Activated gamma-delta T cell treated with anti-CD3 and anti-CD28 coated beads, Interleukin-2, amount 50 U/mL, for 16 hours (primary cell): ENCODE measurements at places on chromosomes 2 and 18.

GRCh38 chr2:162009543-162009942 lies 64.5 kb downstream of the DPP4 start:
- no peak for DNase-seq

DNA sequence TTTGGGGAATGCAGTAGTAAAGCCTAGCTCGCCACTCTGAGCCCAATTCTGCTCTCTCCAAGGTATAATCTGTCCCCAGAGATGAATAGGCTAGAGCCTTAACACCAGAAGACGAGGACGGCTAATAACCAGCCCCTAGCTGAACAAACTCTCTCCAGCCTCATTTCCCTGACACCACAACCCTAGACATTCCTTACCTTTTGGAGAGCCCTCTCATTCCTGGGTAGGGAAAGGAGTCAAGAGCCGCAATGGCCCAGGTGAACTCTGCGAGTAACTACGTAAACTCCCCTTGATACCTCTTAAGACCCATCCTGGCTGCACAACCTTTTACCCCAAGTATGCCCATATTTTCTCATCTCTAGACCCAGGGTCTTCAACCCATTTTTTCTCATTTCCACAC lies 722.9 kb downstream of the BCL11A start:
- DNase-seq, result no peak

DNA sequence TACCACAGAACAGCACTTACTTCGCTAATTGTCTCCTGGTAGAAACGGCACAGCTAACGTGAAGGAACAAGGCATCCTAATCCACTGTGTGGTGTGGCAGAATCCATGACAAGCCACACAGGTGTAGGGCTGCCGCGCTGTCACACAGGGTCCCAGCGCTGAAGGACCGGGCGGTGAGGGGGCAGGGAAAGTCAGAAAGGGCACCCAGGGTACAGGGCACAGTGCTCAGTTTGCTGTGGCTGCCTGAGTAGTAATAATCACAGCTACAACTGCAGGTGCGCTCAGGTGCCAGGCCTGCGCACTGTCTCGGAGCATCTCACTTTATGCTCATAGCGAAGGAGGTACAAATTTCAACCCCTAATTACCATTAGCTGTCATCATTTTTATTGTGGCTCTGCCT lies 55.2 kb upstream of the CAB39 start:
- no peak for DNase-seq

GRCh38 chr2:165795011-165795410 lies 964 bp upstream of the GALNT3 start:
- DNase-seq, result no peak

GRCh38 chr2:33785201-33786106 lies 186.4 kb upstream of the FAM98A start:
- no peak for DNase-seq

GRCh38 chr18:79527656-79528315 lies 132.1 kb downstream of the NFATC1 start:
- DNase-seq, result no peak

- no peak for DNase-seq
These were observed 226.7 kb downstream of the GULP1 start for GRCh38 chr2:188518381-188518780.

DNA sequence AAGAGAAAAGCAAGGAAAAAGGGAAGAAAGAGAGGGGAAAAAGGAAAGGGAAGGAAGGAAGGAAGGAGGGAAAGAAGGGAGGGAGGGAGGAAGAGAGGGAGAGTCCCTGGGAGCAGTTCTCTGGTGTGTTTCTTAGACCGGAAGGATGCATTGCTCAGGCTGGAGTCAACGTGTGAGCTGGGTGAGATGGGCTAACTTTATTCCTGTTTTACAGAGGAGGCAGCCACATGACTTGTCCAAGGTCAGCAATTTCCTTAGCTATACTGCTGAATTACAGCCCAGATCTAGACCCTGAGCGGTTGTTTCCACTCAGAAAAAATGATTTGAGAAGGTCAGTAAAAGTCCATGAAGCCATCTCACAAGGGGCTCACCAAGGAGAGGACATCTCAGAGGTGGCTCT lies 86.6 kb upstream of the APCDD1 start:
- no peak for DNase-seq

GRCh38 chr2:29394981-29395350 lies 279.8 kb downstream of the CLIP4 start:
- DNase-seq, result no peak

DNA sequence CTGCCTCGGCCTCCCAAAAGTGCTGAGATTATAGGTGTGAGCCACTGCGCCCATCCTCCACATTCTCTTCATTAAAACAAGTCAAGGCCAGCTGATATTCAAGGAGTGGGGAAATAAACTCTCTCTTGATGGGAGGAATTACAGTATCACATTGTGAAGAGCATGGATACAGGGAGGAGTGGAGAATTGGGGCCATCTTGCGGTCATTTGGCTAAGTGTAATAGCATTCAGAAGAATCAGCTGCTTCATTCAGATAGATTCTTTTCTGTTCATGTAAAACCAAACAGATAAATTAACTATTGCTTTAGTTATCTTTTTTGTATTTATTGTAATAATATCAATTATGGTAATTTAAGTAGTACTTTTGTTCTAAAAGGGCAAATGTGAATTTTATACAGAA lies 156.3 kb downstream of the UBR3 start:
- no peak for DNase-seq

GRCh38 chr2:237167038-237167437 lies 81.3 kb downstream of the COPS8 start:
- DNase-seq, result no peak

DNA sequence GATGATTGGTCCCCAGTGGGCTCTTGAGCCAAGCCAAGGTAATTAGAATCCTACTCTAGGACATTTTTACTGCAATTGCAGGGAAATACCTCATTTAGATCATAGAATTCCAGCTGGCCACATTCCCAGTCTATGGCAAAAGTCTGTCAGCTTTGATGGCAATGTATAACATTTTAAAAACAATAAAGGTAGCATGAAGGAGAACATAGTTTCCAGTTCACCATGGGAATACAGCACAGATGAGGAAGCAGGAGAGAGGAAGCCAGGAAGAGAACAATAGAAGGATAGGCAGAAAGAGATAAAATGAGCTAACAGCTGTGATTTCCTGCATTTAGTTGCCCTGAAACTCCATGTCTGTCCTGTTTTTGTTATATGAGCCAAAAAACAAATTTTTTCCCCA lies 897.3 kb upstream of the DDX18 start:
- no peak for DNase-seq
